ENCODE measurements at places on chromosomes 1 and 21. TPM values are rescaled to one million over a fixed set of nuclear protein-coding genes. Genes with fewer than 3 reads are reported as not detected.

- H3K36me3 ChIP-seq: no peaks in the 10 kb centered on the region
- H3K27ac ChIP-seq: no peak overlapping the region
- no peak overlapping the region for H3K4me3 ChIP-seq
- no peaks in the 10 kb centered on the region for H3K4me1 ChIP-seq
- DNase-seq: no peak
Measured at GRCh38 chr1:34290831-34291230, 114.1 kb downstream of the C1orf94 start.

DNA sequence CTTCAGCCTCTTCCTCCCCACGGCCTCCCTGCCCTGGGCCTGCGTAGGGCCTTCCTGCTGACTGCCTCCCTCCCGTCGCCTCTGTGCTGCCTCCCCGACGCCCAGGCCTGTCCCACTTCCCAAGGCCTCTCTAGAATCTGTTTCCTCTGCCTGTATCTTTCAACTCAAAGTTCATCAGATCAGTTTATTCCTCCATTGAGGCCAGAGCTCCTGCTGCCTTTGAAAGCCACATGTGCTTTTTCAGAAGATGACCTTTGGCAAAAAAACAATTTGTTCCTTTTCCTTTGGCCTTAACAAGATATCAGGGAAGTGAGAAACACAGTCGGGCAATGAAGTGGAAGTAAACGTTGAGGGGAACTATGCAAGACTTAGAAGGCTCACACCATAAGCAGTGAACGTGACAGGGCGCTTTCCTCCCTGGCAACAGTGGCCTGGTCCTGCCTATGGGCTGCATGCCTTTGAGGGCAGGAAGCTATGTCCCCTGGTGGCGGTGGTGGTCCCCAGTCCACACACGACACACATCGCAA is 85.9 kb downstream of the PSMG1 start:
- no peaks in the 10 kb centered on the region for H3K27me3 ChIP-seq
- no peaks in the 10 kb centered on the region for H3K4me1 ChIP-seq
- H3K36me3 ChIP-seq: no peaks in the 10 kb centered on the region
- no peak overlapping the region for H3K4me3 ChIP-seq

Gene RGS7
- total RNA-seq: 0.29 TPM

GRCh38 chr1:79848316-79848715 is 841.8 kb upstream of the ADGRL4 start:
- H3K27me3 ChIP-seq: no peaks in the 10 kb centered on the region
- no peak overlapping the region for H3K27ac ChIP-seq
- peak; percentile 46 for DNase-seq
- H3K4me3 ChIP-seq: no peak overlapping the region
- H3K36me3 ChIP-seq: no peaks in the 10 kb centered on the region
- H3K4me1 ChIP-seq: no peaks in the 10 kb centered on the region

Gene HUNK
- total RNA-seq: not detected

- H3K27me3 ChIP-seq: no peaks in the 10 kb centered on the region
- peak overlapping the region; percentile 94 for H3K27ac ChIP-seq
- H3K36me3 ChIP-seq: no peaks in the 10 kb centered on the region
Measured at GRCh38 chr1:15797614-15798390, 9.6 kb downstream of the UQCRHL start.

DNA sequence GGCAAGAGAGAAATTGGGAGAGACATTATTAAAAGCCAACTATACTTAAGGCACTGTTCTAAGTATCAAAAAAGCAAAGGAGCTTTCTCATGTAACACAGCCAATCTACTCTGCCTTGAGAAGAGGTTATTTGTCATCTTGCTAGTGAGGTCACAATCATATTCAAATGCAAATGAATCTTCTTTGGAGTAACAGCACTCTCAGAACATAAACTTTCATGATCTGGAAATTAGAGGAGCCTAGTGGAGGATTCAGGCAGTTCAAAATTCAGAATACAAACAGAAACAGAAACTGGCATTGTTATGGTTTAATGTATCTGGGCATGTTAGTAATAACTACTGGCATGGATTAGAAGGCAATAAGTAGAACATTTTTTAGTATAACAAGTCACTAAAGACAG is 57.4 kb downstream of the ARID4B start:
- H3K27ac ChIP-seq: no peak overlapping the region
- DNase-seq: no peak
- H3K4me3 ChIP-seq: no peak overlapping the region
- H3K27me3 ChIP-seq: no peaks in the 10 kb centered on the region

GRCh38 chr1:2251786-2252185 is 23.7 kb downstream of the SKI start:
- H3K4me1 ChIP-seq: 0 out of 2 replicates have a peak, but pooled peaks cover under 1% of the 10 kb centered on the region
- H3K4me3 ChIP-seq: no peak overlapping the region
- H3K36me3 ChIP-seq: peaks cover 13% of the 10 kb centered on the region
- DNase-seq: no peak

GRCh38 chr1:234893725-234894630 is 234.7 kb downstream of the TOMM20 start:
- DNase-seq: peak; percentile 70
- no peak overlapping the region for H3K4me3 ChIP-seq
- H3K27ac ChIP-seq: peak overlapping the region; percentile 79

DNA sequence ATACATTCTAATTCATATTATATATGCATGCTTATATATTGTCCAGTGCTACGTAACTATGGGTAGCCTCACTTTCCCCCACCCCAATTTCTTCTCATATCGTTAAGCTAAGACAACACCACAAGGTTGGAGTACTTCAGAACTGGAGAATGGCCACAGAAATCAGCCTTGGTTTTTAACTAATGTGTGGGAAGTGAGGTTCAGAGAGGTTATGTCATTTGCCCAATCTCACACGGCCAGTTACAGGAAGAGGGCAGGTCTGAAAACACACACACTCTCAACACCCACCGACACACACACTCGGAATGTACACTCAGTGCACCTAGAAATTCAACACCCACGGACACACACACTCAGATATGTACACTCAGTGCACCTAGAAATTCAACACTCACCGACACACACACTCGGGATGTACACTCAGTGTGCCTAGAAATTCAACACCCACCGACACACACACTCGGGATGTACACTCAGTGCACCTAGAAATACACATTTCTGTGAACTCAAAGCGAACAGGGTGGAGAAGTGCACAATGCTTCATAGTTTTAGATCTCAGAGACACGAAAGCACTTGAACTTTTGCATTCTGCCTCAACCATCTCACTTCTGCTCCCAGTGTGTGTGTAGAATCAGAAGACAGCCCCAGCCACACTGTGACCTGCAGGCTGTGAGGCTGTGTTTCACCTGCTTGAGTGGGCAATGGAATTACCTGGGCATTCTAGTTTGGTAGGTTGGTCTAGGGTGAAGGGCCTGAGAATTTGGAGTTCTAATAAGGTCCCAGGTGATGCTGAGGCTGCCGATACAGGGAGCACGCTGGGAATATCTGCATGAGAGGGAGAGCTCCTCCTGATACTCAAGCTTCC is 170.4 kb downstream of the CLIC6 start:
- peaks cover 35% of the 10 kb centered on the region for H3K4me1 ChIP-seq
- no peak overlapping the region for H3K27ac ChIP-seq
- no peak overlapping the region for H3K4me3 ChIP-seq
- no peaks in the 10 kb centered on the region for H3K27me3 ChIP-seq
- peaks cover 56% of the 10 kb centered on the region for H3K36me3 ChIP-seq

Gene ETV3
- 10.1 TPM for total RNA-seq

DNA sequence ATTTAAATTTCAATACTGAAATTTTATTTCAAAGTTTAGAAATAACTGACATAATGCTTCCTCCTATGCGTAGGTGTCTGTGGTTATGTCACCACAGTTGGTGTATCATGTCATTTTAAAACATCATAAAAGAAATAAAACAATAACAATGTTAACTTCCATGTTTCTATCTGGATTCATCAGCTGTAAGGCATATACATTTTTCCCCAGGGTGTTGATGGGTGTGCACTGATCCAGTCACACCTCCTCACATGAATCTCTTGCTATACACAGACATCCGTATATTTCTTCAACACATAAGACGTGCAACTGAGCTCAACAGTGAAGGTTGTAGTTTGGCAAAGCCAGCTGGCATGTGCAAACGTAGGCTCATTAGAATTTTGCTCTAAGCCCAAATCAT is 6.2 kb downstream of the KCNA3 start:
- peaks cover 49% of the 10 kb centered on the region for H3K27me3 ChIP-seq
- no peak overlapping the region for H3K4me3 ChIP-seq
- H3K27ac ChIP-seq: no peak overlapping the region
- no peaks in the 10 kb centered on the region for H3K4me1 ChIP-seq
- DNase-seq: no peak

- H3K27me3 ChIP-seq: no peaks in the 10 kb centered on the region
- peak overlapping the region; percentile 57 for H3K27ac ChIP-seq
- H3K36me3 ChIP-seq: no peaks in the 10 kb centered on the region
- no peak overlapping the region for H3K4me3 ChIP-seq
Measured at GRCh38 chr1:241817331-241817792, 30.6 kb upstream of the EXO1 start.

Gene AADACL3
- not detected for total RNA-seq

DNA sequence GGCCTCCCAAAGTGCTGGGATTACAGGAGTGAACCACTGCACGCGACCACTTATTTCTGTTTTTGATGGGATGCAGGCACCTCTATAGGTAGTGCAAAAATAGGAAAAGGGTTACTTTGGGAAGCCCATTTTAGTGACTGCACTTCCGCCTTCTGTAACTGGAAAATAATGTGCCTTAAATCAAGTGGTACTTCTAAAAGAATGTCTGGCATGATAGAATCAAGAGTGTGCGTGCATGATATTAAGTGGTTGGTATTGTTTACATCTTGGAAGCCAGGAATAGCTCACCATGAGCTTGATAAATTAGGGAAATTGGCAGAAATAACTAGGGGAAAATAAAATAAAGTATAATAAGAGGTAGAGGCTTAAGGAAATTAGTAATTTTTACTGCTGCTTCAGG is 1067.0 kb downstream of the ADGRL2 start:
- no peak overlapping the region for H3K27ac ChIP-seq
- H3K36me3 ChIP-seq: no peaks in the 10 kb centered on the region
- no peak overlapping the region for H3K4me3 ChIP-seq
- DNase-seq: no peak

Gene ZNF648
- total RNA-seq: not detected

GRCh38 chr1:29420202-29420601 is 183.9 kb downstream of the PTPRU start:
- no peaks in the 10 kb centered on the region for H3K36me3 ChIP-seq
- H3K4me3 ChIP-seq: no peak overlapping the region
- H3K27me3 ChIP-seq: 0 out of 2 replicates have a peak, but pooled peaks cover 15% of the 10 kb centered on the region
- no peaks in the 10 kb centered on the region for H3K4me1 ChIP-seq
- H3K27ac ChIP-seq: no peak overlapping the region

- no peaks in the 10 kb centered on the region for H3K4me1 ChIP-seq
- H3K27ac ChIP-seq: no peak overlapping the region
- no peaks in the 10 kb centered on the region for H3K27me3 ChIP-seq
Measured at GRCh38 chr1:17605582-17606344, 66.3 kb downstream of the ARHGEF10L start.

GRCh38 chr21:44082648-44083440 is 24.4 kb upstream of the PWP2 start:
- H3K27ac ChIP-seq: no peak overlapping the region
- H3K27me3 ChIP-seq: no peaks in the 10 kb centered on the region
- no peaks in the 10 kb centered on the region for H3K4me1 ChIP-seq

GRCh38 chr1:97159342-97159741 is 437.8 kb downstream of the PTBP2 start:
- H3K4me1 ChIP-seq: no peaks in the 10 kb centered on the region
- no peak overlapping the region for H3K27ac ChIP-seq
- H3K4me3 ChIP-seq: no peak overlapping the region
- no peaks in the 10 kb centered on the region for H3K36me3 ChIP-seq
- no peak for DNase-seq
- H3K27me3 ChIP-seq: no peaks in the 10 kb centered on the region

GRCh38 chr21:41707231-41707959 is 59.5 kb downstream of the RIPK4 start:
- no peaks in the 10 kb centered on the region for H3K36me3 ChIP-seq
- H3K27ac ChIP-seq: peak overlapping the region; percentile 97
- DNase-seq: peak; percentile 84
- H3K4me1 ChIP-seq: peaks cover 52% of the 10 kb centered on the region

GRCh38 chr1:157269656-157270375 is 131.6 kb upstream of the ETV3 start:
- no peaks in the 10 kb centered on the region for H3K4me1 ChIP-seq
- H3K4me3 ChIP-seq: no peak overlapping the region
- DNase-seq: no peak
- peaks cover 47% of the 10 kb centered on the region for H3K27me3 ChIP-seq

- H3K27me3 ChIP-seq: no peaks in the 10 kb centered on the region
- no peaks in the 10 kb centered on the region for H3K36me3 ChIP-seq
- no peak overlapping the region for H3K27ac ChIP-seq
- no peak overlapping the region for H3K4me3 ChIP-seq
- H3K4me1 ChIP-seq: no peaks in the 10 kb centered on the region
Measured at GRCh38 chr1:243974451-243975292, 76.4 kb upstream of the ZBTB18 start.

DNA sequence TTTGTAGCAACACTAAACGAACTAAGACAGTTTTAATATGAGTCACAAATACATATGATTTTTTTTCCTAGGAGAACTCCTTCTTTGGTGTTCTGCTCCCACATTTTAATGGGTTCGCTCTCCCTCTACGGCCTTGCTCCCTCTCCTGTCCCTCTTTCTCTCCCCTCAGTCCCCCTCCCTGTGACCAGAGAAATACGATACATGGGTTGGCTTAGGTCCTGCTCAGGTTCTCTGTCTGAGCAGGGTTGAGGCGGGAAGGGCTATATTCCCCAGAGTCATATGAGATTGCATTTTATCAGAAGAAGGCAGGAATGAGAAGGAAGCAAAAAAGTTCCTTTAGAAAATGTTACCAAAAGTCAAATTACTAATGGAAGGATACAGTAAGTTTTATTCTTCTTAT is 44.6 kb downstream of the UBE2U start:
- DNase-seq: no peak
- no peak overlapping the region for H3K4me3 ChIP-seq
- H3K27me3 ChIP-seq: no peaks in the 10 kb centered on the region
- peaks cover 22% of the 10 kb centered on the region for H3K4me1 ChIP-seq

- no peak for DNase-seq
- no peak overlapping the region for H3K4me3 ChIP-seq
- no peaks in the 10 kb centered on the region for H3K4me1 ChIP-seq
- H3K27ac ChIP-seq: no peak overlapping the region
- no peaks in the 10 kb centered on the region for H3K36me3 ChIP-seq
- no peaks in the 10 kb centered on the region for H3K27me3 ChIP-seq
Measured at GRCh38 chr1:195773931-195774330, 834.3 kb downstream of the KCNT2 start.

- H3K27me3 ChIP-seq: no peaks in the 10 kb centered on the region
- no peaks in the 10 kb centered on the region for H3K36me3 ChIP-seq
- H3K4me3 ChIP-seq: no peak overlapping the region
- no peak overlapping the region for H3K27ac ChIP-seq
Measured at GRCh38 chr1:19332832-19333231, 20.7 kb downstream of the SLC66A1 start.

DNA sequence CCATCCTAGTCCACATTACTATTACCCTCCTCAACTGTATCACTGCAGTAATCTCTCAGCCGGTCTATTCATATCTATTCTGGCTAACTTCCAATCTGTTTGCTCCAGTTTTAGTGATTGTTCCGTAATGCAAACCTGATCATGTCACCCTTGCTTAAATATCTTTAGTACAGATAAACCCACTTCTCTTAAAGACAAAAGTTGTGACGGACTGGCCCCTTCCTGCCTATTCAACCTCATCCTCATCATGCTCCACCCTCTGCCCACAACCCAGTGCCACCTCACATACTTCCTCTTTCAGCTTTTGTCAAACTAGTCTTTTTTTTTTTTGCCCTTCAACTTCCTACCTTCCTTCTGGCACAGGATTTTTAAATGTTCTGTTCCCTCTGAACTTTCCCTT is 2.8 kb upstream of the C1orf162 start:
- no peaks in the 10 kb centered on the region for H3K4me1 ChIP-seq
- no peak overlapping the region for H3K27ac ChIP-seq
- H3K36me3 ChIP-seq: peaks cover 15% of the 10 kb centered on the region
- DNase-seq: no peak

- H3K4me1 ChIP-seq: no peaks in the 10 kb centered on the region
- DNase-seq: no peak
- no peak overlapping the region for H3K4me3 ChIP-seq
Measured at GRCh38 chr1:199837321-199837720, 190.2 kb upstream of the NR5A2 start.

Data from PC-3 (cell line).